ENCODE measurements at places on chromosomes 7 and 10.
A peak's percentile ranks its signal among the peaks of the same experiment; 100 is the strongest.

- no peak overlapping the region for H3K27ac ChIP-seq
- no peak for DNase-seq
- H3K36me3 ChIP-seq = no peaks in the 10 kb centered on the region
Measured at GRCh38 chr7:27111042-27111750, 8.7 kb upstream of the HOXA2 start.

GRCh38 chr10:109819807-109820206 lies 103.5 kb downstream of the XPNPEP1 start:
- no peak for DNase-seq
- no peaks in the 10 kb centered on the region for H3K36me3 ChIP-seq
- no peak overlapping the region for H3K27ac ChIP-seq
- peaks cover 38% of the 10 kb centered on the region for H3K27me3 ChIP-seq

GRCh38 chr7:40772096-40772495 lies 637.3 kb downstream of the SUGCT start:
- H3K4me3 ChIP-seq = no peak overlapping the region
- H3K27me3 ChIP-seq = no peaks in the 10 kb centered on the region
- DNase-seq = no peak
- H3K36me3 ChIP-seq = no peaks in the 10 kb centered on the region

GRCh38 chr7:136585954-136586670 lies 282.3 kb upstream of the CHRM2 start:
- no peak overlapping the region for H3K27ac ChIP-seq
- H3K36me3 ChIP-seq = no peaks in the 10 kb centered on the region
- H3K4me1 ChIP-seq = no peaks in the 10 kb centered on the region

DNA sequence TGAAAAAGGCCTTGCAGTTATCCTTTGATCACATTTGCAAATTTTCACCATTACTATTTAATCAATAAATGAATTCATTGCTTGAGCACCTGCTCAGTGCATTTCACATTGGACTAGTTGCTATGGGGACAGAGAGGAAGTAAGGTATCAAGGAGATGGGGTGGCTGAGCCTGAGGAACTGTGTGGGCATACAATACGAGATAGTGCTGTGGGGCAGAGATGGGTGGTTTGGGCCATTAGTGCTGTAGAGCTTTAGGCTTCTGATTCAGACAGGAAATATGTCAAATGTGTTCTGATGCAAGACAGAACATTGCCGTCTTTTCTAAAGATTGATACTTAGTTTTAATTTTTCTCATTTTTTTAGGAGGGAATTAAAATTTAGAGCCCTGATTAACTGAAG lies 13.2 kb downstream of the ITGB8 start:
- no peaks in the 10 kb centered on the region for H3K36me3 ChIP-seq
- no peak for DNase-seq
- no peaks in the 10 kb centered on the region for H3K4me1 ChIP-seq
- H3K27ac ChIP-seq = no peak overlapping the region
- no peaks in the 10 kb centered on the region for H3K27me3 ChIP-seq

GRCh38 chr7:26858735-26859134 lies 5.7 kb downstream of the SKAP2 start:
- H3K36me3 ChIP-seq = peaks cover 4% of the 10 kb centered on the region
- H3K27me3 ChIP-seq = peaks cover 10% of the 10 kb centered on the region
- no peak overlapping the region for H3K4me3 ChIP-seq
- H3K27ac ChIP-seq = no peak overlapping the region
- H3K4me1 ChIP-seq = peaks cover 13% of the 10 kb centered on the region

GRCh38 chr10:118501637-118502440 lies 93.6 kb downstream of the PRLHR start:
- no peak overlapping the region for H3K4me3 ChIP-seq
- no peak for DNase-seq
- H3K27ac ChIP-seq = no peak overlapping the region
- no peaks in the 10 kb centered on the region for H3K4me1 ChIP-seq

GRCh38 chr7:12716134-12716681 lies 28.8 kb downstream of the ARL4A start:
- no peak overlapping the region for H3K4me3 ChIP-seq
- H3K27me3 ChIP-seq = peaks cover 4% of the 10 kb centered on the region
- DNase-seq = no peak
- H3K27ac ChIP-seq = no peak overlapping the region
- H3K36me3 ChIP-seq = no peaks in the 10 kb centered on the region

GRCh38 chr10:32959006-32959920 lies 1.2 kb upstream of the ITGB1 start:
- peaks cover 26% of the 10 kb centered on the region for H3K4me1 ChIP-seq
- DNase-seq = no peak
- peaks cover 19% of the 10 kb centered on the region for H3K36me3 ChIP-seq
- H3K27ac ChIP-seq = peak overlapping the region; percentile 80
- no peaks in the 10 kb centered on the region for H3K27me3 ChIP-seq

- DNase-seq = no peak
- no peak overlapping the region for H3K4me3 ChIP-seq
- no peak overlapping the region for H3K27ac ChIP-seq
- no peaks in the 10 kb centered on the region for H3K36me3 ChIP-seq
Measured at GRCh38 chr10:29356931-29357330, 68.1 kb downstream of the LYZL1 start.

DNA sequence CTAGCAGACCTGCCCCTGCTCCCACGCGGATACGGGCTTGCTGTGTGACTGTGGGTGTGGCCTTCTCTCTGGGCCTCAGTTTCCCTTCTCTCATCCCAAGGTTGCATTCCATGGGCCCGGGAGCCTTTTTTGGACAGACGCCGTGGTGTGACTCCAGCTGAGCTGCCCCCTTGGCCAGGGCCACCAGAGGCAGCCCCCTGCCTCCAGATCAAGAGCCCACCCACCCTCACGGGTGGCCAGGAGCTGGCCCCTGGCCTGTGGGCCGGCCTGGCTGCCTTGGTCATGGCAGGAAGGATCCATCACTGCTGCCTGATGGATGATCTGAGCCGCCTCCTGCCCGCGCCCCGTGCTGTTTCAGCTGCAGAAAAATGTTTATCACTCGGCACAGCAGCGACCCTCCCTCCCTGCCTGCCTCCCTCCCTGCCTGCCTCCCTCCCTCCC lies 27.8 kb upstream of the ELFN1 start:
- H3K4me3 ChIP-seq = no peak overlapping the region
- H3K36me3 ChIP-seq = no peaks in the 10 kb centered on the region
- no peak overlapping the region for H3K27ac ChIP-seq
- no peak for DNase-seq
- no peaks in the 10 kb centered on the region for H3K4me1 ChIP-seq

All from effector memory CD8-positive, alpha-beta T cell (primary cell).